Activated CD4-positive, alpha-beta memory T cell treated with anti-CD3 and anti-CD28 coated beads for 36 hours (primary cell): ENCODE measurements at places on chromosomes 4 and X. TPM values are rescaled to one million over a fixed set of nuclear protein-coding genes. Genes with fewer than 3 reads are reported as not detected.

Gene NDUFC1
- 52.4 TPM for total RNA-seq

Gene FAM149A
- total RNA-seq = 0.40 TPM

- DNase-seq = peak; percentile 39
These were observed 145.3 kb downstream of the ATRX start for GRCh38 chrX:77640702-77641101.

- peak; percentile 6 for DNase-seq
These were observed 12.0 kb downstream of the P2RY8 start for GRCh38 chrX:1524874-1525582.
